ENCODE measurements at places on chromosomes 16 and 17.

DNA sequence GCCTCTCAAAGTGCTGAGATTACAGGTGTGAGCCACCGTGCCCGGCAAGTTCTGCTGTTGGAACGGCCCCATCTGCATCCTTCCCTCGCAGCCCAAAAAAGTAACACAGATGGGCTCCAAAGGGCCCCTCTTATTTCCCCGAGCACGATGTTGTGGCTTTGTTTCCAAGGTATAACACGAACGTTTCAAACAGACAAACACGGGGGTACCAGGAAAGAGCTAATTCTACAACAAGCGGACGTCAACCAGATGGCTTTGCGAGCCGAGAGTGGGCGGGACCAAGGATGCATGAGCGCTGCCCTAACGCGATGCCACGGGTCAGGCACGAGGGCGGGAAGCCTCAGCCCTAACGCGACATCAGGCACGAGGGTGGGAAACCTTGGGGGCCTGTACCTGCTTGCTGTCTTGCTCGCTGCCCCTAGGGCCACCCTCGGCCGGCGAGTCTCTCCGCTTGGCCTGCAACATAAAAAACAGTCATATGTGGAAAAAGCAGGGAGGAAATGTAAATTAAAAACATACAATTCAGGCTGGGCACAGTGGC, 24.2 kb downstream of the UNKL start:
- DNase-seq: no peak

- DNase-seq: no peak
Observed at GRCh38 chr17:50935221-50935995, 69.3 kb upstream of the TOB1 start.

- DNase-seq: peak; percentile 28
Observed at GRCh38 chr17:752620-753219, 656 bp upstream of the GEMIN4 start.

- DNase-seq: no peak
Observed at GRCh38 chr17:63151941-63152523, 186.0 kb downstream of the TANC2 start.

- DNase-seq: no peak
Observed at GRCh38 chr17:17531156-17531555, 35.0 kb upstream of the RASD1 start.

GRCh38 chr17:6473128-6473767, 29.0 kb downstream of the PIMREG start:
- DNase-seq: peak; percentile 43

DNA sequence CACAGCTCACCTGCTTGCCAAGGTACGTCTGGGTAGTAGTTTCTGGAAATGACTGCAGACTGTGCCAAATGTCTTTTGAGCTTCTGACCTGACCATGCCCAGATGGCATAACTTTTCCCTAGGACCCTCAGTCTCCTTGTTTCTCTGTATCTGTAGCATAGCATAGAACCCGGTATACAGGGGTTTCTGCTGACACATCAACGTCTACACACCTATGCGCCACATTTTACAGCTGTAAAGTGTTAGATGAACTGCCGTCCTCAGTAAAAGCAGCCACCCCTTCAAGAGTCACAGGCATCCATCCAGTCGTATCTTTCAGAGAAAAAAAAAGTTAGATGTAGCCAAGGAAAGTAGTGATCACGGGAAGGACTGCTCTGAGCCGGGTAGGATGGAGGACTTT, 17.4 kb downstream of the KCTD2 start:
- DNase-seq: no peak

DNA sequence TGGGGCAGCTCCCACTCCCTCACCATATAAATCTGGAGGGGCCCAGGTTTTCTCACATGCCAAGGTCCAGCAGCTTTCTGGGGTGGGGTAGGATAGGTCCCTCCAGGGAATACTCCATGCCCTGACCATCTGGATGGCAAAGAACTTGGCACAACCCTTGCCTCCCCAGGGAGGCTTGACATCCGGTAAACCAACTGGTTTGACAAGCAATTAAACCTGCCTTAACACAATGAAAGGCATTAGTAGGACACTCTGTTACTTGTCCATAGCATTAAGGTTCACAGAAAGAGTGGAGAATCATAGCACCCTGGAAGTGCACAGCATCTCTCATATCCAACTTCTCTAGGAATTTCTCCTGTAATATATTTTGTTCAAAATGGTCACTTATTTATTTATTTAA, 63.9 kb upstream of the MAF start:
- DNase-seq: no peak

- no peak for DNase-seq
Observed at GRCh38 chr17:2682176-2682938, 29.2 kb downstream of the CLUH start.

DNA sequence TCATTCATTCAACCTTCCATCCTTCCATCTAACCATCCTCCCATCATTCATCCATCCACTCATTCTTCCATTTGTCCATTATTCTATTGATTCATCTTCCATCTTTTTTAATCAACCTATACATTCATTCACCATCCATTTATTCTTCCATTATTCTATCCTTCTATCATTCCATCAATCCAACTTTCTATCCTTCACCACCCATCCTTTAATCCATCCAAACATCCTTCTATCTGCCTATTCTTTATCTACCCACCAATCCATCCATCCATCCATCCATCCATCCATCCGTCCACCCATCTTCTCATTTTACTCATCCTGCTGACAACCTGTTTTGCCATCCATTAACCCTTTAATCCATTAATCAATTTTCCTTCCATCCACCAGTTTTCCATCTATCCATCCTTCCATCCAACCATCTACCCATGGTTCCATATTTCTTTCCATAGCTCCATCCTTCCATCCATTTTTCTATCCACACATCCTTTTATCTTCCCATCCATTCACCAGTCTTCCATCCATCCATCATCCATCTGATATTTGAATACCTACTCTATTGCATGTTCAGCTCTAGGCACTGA, 21.8 kb upstream of the WFDC1 start:
- DNase-seq: no peak

DNA sequence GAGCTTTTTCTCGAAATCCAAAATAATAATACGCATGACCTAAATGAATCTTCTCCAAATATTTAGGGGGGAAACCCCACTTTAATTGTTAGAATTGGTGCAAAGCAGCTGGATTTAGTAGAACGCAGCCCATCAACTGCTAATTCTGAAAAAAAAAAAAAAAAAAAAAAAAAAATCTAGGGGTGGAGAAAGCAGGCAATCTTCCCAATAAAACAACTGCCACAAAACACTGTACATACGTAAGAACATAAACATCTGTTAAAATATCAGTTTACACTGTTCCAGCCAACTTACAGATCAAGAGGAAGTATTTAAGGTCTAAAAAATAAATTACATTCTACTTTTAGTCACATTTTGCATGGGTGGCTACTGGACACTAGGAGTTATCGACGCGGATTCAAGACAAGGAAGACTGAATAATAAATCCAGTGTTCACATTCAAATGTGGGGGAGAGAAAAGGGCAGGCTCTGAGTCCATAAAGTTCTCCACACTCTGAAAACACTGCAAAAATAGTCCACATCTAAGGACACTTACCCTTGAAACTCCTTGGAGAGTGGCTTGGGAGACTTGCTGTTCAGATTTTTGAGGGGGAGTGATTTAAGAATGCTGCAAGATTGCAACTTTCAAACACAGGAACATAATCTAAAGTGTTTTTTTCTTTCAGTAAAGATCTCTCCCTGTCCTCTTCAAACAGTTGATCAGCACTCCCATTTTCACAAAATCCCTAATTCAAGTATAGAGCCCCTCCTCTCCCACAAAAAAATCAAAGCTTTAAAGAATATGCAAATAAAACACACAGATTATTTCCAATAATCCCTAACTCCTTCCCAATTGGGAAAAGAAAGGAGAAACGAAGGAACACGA, 1.3 kb downstream of the APPBP2 start:
- no peak for DNase-seq

DNA sequence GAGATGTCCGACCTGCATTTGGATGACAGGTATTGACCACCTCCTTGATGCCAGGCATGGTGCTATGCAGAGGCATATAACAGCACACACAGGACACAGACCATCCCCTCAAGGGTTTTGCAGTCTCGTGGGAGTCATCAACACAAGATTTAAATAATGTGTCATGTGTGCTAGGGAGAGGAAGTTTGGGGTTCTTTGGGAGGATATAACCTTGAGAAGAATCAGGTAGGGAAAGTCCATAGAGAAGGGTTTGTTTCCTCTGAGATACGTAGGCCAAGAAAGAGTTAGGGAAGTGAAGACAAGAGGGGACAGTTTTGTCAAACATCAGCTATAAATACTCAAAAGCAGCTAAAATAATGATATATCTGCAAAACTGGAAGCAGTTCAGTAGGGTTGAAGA, 215.9 kb upstream of the RBFOX1 start:
- DNase-seq: no peak

DNA sequence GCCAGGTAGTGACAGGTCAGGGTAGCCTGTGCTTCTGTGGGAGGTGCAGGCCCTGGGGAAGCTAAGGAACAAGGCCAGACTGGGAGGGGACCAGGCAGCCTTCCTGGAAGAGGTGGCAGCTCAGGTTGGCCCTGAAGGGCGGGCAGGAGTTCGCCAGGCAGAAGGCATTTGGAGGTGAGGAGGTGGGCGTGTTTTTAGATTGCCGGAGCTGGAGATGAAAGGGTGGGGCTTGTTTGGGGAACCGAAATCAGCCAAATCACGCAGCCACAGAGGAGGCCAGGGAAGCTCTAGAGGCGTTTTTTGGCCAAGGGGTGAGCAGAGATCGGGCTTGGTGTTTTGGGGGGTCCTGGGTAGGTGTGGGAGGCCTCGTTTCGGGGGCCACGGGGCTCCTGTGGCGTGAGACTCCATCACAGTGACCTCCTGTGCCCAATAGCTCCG, 7.6 kb downstream of the ADCY7 start:
- DNase-seq: no peak

- DNase-seq: no peak
Observed at GRCh38 chr17:14304222-14304772, 3.4 kb downstream of the HS3ST3B1 start.
